Stimulated activated naive B cell treated with anti-CD40 and anti-IgM and Interleukin-4, amounts not matched to agents 10 μg/mL and 1 μg/mL and 100 μg/mL, for 72 hours (primary cell): ENCODE measurements at places on chromosomes 6 and 20.

DNA sequence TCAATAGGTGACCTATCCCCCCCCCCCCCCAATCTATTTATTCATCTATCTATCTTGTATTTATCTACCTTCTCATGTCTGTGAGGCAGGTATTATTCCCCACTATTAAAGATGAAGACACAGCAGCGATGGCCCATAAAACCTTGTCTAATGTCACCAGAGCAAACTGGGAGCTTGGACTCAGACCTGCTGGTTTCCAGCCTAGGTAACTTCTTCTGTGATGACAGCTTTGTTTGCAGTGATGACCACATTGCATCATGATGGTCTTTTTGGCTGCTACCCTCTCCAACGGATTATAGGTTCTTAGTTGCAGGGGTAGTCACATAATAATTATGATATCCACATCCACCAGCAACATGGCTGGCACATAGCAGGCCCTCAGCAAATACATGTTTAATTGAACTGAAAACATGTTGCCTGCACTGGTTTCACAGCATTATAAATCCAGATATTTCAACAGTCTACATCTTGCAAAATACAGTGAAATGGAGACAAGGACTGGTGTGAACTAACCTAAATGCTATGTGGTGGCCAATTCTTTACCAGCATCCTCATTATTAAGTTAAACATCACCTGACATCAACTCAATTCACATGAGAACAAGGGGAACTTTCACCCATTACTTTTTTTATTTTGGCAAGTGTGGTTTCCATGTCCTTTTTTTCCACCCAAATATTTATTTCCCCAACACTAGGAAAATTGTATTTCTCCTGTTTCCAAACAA, 712.5 kb upstream of the NRSN1 start:
- DNase-seq, result no peak

DNA sequence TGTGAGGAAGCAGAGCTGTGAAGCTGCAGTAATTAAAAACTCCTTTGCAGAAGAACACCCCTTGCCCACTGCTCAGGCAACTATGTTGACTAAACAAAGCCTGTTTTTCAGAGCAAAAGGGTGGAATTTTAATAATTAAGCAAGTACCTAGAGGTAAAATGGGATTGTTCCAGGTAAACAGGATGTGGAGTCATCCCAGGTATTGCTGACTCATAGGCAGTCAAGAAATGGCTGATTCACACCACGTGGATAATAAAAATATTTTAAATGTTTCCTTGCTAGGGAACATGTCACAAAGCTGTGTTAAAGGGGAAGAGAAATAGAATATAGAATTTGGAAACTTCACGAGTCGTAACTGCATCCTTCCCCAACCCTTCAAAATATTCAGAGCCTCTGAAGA, 491.8 kb downstream of the BTBD3 start:
- DNase-seq, result no peak

DNA sequence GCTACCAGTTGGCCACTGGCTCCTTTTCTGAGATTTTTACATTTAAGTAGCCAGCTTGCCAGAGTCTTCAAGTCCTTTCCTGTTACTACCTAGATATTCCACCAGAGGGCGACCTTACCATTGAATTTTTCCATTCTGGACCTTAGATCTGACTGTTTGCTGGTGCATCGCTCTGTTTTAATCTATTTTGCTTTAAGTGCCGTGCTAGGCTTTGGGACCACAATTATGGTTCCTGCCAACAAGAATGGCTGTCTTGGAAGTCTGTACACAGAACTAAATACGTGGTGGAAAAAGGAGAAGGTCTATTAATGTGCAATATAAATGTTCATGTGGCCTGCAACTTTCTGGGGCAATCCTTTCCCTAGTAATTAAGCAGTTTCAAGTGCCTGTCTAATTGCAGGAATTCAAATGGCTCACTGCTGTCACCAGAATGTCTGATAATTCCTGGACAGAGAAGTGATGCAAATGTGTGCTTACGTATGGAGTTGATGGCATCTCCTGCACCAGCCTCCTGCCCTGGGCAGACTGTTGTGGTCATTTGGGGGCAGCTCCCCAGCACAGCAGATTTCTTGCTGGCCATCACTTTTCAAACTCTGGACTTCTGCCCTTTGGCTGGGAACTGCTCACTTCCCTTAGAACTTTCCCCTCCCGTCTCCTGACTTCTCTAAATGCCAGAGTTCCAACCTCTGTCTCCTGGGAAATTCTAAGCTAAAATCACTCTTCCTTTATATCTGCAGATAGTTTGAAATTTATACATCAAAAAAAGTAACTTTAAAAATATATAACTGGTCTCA, 5.6 kb upstream of the HLA-DOA start:
- peak; percentile 68 for DNase-seq

GRCh38 chr6:132484680-132485018, 28.3 kb downstream of the STX7 start:
- DNase-seq, result no peak

DNA sequence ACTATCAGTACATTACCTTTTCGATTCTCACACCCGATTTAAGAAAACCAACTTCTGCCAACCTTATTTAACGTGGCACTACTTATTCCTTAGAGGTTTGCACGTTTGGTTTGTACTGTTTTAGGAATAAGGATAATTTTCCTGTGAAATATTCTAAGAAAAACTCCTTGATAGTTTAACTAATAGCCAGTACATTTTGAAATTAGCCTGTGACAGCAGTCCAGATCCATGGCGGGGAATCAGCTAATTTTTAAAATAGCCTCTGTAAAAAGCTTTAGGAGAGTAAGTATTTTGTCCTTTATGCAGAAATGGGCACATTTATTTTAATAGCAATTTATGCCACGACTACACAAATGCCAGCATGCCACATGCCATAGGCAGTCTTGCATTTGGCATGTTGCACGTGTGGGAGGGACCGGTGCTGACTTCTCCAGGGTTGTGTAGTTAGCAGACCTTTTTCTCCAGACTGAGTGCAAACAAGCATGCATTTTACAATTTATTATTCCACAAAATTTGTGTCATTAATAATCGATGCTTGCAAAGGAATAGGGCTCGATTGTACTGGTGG, 6.2 kb downstream of the FOXC1 start:
- DNase-seq, result no peak

GRCh38 chr6:122758927-122759334, 20.6 kb upstream of the FABP7 start:
- DNase-seq, result no peak

DNA sequence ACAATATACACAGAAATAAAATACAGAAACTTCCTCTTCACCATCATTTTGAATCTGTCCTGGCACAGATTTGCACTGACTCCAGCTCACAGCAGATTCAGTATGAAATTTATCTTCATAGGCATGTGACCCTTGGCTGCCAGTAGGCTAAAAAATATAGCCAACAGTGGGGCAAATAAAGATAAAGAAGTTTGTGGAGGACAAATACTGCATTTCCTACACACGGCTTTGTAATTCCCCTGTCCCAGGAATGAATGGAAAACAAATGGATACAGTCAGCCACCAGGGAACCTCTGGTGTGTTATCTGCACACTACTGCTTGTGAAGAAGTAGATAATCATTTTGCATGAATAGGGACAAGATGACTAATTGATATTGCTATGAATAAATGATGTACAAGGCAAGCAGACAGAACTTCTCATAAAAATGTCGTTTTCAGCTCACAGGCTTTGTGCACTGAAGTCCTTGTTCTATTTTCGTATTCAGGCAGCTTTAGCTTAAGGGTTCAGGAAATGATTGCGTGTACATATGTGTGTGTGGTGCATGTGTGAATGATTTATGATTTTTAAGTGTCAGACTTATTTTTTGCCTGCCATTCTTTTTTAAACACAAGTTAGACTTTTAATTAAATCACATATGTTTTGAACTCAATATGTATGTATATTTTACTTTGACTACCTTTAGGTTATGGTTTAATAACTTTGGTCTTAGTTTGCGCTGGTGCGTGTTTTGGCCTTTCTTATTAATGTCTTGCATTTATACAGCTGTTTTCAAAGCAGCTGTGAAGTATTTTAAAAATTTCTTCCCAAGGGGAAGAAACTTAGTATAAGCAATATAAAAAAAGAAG, 543.8 kb upstream of the JAG1 start:
- DNase-seq, result no peak

- no peak for DNase-seq
Observed at GRCh38 chr20:44627364-44628010, 24.0 kb downstream of the ADA start.

DNA sequence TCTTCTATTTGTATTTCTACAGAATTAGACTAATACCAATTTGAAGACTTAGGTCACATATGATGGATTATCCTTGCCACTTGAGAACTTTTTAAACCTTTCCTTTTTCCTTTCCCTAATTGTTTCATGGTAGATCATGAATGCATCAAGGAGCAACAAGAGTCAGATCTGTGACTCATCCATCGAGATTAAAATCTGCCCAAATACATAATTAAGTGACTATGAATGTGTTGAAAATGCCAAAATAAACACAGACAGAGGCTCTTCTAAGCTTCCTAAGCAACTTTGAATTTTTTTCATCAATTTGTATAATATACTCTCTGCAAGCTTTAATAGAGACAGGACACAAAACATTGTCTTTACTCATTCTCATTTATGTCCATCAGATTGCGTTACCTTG, 23.5 kb upstream of the HTR1E start:
- DNase-seq, result no peak

- no peak for DNase-seq
Observed at GRCh38 chr20:20755674-20756319, 43.4 kb upstream of the RALGAPA2 start.

DNA sequence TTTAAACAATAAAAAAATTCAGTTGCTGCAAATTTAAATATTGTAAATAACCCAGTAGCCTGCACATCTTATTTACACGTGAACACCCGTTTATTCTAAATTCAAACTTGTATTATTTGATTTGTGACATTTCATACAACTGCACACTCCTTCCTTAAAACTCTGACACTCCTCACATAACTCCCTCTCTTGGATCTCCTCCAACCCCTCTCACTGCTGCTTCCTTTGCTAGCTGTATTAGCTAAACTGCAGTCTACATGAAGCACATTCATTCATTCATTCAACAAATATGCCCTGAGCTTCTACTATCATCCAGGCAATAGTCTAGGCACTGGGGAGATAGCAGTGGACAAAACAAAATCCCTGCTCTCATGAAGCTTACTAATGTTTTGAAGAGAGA, 47.0 kb downstream of the FBXL4 start:
- no peak for DNase-seq

DNA sequence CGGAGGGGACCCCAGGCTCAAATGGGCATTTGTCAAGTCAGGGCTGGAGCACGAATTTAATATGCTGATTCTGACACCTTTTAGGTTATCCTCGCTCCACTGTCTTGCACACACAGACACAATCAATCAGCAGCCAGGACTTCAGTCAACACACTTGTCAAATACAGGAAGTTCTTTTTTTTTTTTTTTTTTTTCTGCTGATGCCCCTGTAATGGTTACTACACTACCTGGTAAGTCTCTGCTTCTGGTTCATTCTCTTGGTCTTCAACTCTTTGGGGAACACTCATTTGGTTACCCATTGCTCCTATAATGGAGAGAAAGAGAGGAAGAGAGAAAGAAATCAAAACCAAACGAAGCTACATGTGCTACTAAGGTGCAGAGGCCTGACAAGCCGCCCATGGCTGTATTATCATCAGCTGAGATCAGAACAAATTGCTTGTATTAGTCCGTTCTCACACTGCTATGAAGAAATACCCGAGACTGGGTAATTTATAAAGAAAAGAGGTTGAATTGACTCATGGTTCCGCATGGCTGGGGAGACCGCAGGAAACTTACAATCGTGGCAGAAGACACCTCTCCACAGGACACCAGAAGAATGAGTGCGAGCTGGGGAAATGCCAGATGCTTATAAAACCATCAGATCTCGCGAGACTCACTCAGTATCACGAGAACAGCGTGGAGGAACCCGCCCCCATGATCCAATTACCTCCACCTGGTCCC, 11.8 kb downstream of the BCAS1 start:
- peak; percentile 3 for DNase-seq

GRCh38 chr20:41483553-41483930, 116.9 kb upstream of the EMILIN3 start:
- no peak for DNase-seq

GRCh38 chr6:41075651-41076626, 3.2 kb downstream of the NFYA start:
- no peak for DNase-seq

GRCh38 chr6:165956874-165957273, 210.8 kb downstream of the TBXT start:
- DNase-seq, result no peak

DNA sequence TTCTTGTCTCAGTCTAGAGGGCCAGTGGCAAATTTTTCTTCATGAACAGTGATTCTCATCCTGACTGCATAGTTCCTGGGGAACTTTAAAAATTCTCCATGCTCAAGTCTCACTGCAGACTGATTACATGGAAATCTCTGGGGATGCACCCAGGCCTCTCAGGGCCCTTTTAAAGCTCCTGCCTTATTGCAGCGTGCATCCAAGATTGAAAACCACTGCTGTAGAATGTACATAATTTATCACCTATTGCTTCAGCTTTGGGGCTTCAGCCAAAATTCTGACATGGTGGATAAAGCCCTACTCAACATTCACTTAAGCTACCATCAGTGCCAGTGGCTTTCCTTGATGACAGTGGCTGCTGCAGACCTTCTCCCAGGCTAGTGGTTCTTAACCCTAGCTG, 143.8 kb downstream of the BTBD3 start:
- no peak for DNase-seq

DNA sequence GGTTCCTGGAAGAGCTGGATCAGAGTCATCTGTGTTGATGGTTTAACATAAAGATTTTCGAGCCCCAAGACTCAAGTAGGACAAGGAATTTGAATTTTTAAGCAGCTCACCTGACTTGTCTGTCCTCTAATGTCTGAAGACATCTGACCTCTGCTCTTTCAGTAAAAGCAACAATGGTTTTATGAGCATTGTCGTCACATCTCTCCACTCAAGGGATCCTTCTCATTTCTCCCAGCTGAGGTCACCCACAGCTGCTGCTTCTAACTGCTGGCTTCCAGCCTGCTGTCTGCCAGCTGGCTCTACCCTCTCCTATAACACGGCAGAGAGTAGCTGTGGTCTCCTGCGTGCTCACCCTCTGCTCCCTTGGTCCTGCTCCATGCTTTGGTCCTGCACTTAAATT, 24.7 kb upstream of the HDAC2 start:
- no peak for DNase-seq

GRCh38 chr6:14713008-14713960, 532.6 kb upstream of the JARID2 start:
- no peak for DNase-seq

DNA sequence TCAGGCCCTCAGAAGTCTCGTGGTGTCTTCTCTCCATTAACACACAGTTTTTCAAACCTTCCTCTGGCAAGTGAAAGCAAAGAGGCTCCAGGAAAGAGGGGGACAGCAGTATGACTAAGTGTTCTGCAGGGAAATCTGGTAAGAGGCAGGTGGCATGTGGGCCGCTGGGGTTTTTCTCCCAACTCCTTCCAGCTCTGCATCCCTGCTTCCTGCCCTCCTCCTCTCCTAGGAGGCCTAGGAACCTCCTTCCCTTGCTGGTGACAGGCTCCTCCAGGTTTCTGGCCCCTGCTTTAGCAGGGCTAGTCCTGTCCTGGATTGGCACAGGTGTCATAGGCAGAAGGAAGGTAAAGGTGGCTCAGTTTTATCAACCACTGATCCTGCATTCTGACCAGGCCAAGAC, 7.6 kb upstream of the ITCH start:
- DNase-seq, result no peak
